ENCODE measurements at places on chromosomes 11 and 22.

DNA sequence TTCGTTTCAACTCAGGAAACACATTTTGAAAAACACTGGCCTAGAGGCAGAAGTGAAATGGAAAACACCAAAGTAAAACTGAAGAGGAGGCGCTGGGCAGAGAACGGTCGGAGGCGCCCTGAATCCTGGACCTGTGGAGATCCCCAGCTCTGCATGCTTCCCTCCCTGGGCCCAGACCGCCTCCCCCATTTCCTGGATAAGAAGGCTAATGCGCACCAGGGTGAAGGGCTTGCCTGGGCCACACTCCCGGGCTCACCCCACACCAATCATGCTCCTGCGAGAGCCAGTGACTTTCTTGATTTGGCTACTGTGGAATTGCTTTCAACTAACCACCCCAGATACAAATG is 167.1 kb downstream of the CRYBB2 start:
- DNase-seq: no peak

DNA sequence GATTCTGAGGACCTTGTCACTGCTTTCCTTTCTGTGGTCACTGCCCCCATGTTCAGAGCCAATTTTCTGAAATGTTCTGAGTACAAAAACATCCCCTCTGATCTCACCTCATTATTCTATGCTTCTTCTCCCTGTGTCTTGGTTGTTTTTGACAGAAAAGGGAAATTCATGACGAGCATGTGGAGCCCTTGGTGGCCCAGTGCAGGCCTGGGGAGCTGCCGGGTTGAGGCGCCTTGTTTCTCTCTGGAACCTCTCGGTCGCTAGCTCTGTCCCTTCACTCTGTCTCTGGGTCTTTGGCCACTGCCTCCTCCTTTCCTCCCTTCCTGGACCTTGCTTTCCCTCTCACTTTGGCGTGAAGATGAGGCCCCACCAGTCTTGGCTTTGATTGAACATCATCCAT is 63.0 kb upstream of the THY1 start:
- no peak for DNase-seq

DNA sequence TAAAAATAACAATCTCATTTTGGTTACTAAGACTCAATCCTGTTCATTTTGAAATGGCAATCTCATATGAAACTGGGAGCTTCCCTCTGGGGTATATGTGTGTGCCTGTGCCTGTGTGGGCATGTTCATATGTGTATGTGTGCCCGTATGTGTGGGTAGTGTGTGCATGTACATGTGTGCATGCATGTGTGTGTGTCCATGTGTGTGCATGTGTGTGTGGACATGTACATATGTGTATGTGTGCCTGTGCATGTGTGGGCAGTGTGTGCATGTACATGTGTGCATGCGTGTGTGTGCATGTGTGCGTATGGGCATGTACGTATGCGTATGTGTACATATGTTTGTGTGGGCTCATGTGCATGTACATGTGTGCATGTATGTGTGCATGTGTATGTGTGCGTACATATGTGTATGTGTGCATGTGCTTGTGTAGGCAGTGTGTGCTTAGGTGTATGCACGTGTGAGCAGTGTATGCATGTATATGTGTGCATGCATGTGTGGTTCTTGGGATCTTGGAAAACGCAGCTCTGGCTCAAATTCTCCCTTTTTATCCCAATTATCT is 24.5 kb upstream of the CACNG2 start:
- no peak for DNase-seq

DNA sequence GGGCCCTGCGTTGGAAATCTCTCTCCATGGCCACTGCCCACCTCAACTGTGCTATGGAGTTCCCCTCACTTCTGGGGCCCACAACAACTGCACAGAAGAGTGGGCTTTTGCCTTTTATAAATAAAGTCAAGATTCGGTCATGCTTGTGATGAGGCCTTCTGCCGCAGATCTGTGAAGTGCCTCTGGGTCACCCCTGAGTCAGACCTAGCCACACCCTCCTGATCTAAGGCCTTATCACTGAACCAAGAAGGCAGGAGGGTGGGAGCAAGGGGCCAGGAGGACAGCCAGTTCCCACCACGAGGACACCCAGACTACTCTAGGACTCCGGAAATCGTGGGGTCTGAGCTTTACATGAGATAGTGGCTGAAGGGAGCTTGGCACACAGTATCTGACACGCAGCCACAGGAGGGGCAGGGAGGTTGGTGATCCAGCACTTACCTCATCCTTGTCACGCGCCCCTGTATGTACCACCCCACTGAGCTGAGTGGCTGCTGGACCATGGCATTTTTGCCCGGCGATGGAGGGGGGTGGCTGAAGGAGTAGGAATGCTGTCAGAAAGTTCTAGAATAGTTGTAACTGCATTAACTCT is 115.7 kb downstream of the ABTB2 start:
- DNase-seq: no peak

DNA sequence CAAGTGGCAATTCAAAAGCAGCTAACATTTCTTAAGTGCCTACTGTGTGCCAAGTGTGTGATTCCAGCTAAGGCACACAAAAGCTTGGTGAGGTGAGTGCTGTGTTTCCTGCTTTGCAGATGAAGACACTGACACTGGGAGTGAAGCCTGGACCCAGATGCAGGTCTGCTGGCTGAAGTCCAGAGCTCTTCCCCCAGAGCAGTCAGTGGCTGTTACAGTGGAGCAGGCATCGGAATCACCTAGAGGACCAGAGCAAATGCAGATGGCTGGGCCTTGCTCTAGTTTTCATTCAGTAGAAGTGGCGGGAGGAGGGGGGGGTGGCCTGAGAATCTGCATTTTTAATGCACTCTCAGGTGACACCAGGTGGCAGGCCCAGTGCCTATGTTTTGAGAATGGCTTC is 342.3 kb downstream of the CADM1 start:
- DNase-seq: no peak

GRCh38 chr11:95625164-95625900 is 164.2 kb downstream of the FAM76B start:
- no peak for DNase-seq
